ENCODE measurements at places on chromosomes 5 and 9.

DNA sequence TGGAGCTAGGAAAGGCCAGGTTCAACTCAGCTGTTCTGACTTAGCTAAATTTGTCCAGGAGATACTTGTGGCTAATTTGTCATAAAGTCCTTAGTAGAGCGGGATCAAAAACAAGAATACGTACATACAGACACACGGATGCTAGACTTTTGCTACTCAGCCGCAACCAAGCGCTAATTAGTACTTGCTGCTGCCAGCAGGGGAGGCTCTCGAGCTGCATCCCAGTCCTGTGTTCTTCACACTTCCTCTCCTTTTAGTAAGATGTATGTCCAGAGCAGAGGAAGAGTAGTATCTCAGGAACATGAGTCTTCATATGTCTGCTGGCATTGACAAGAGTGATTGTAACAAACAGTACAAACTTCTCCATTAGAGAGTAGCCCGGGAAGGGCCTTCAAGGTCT lies 58.3 kb downstream of the CYFIP2 start:
- DNase-seq = no peak

DNA sequence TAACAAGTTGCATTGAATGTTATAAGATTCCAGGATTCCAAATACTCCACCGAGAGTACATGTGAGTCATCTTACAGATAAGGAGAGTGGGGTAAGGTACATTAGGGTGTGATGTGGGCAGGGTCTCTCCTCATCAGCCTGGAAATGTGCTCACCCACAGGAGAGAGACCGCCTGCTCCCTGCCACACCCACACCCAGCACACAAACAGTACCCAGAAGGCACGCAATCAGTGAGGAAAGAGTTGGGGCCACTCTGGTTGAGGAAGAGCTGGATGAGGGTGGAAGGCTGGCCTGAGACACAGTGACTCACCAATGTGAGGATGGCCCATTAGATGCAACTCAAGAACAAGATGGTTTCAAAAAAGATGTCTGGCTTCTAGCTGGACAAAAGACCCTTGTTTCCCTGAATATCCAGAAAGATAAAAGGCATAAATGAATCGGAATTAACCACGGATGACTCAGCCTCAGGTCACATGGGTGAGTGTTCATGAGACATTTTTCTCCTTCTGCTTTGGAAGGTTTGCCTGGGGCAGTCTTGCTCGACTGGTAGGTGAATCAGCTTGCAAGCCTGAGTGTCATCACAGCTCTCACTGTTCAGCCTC lies 51.1 kb upstream of the LHFPL2 start:
- DNase-seq = peak; percentile 92

DNA sequence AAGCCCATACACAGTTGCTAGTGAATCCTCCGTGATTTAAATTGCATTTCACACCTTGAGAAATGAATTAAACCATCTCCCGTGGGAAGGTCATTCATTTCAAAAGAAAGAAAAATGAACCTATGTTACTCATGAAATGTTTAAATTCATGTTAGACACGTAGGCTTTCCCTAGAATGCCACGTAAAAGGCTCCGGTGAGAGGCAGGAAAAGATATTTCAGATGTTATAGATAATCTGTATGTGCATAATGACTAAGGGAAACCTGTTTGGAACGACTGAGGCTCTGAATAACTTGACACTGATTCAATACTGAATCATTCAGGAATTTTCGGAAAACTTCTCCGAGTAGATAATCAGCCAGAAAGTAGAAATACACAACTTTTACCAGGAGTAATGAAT lies 134.3 kb upstream of the ICE1 start:
- DNase-seq = peak; percentile 78

DNA sequence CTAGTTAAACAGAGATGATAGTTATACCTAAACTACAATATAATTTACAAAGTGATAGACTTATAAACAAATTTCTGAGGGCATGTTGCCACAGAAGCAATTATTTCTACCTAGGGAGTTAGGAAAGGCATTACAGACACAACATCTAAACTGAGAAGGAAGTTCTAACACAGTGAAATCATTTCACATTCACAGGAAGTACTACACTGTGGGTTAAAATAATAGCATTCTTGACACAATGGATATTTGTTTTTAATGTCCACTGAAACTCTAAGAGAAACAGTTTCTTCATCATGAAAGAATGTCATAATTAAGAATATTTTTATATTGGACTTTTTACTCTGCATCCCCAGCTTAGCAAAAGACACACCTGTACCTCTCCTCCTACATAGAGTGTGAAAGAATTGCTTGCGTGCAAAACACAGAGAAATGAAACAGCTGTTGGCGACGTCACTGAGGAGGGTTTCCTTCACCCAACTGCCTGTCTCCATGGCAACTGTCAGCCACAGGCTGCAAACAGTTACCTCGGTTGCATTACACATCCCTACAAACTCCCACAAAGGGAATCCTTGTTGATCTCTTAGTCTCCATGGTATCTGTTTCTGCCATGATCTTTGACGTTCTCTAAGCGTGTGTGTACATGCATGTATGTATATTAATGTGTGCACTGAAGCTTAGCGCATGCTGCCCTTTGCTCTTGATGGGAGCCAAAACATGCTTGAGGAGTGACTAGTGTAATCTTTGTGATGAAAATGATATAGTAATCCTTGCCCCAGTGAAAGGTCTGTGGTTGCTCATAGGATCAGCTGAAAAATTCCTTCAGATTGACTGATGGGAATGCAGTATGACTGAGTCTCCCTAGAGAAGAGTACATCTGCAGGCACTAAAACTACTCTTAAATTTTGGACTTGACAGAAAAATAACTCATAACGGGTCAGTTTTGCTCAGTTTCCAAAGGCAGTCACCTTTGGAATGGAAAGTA lies 168.5 kb downstream of the ACTL7B start:
- peak; percentile 93 for DNase-seq

DNA sequence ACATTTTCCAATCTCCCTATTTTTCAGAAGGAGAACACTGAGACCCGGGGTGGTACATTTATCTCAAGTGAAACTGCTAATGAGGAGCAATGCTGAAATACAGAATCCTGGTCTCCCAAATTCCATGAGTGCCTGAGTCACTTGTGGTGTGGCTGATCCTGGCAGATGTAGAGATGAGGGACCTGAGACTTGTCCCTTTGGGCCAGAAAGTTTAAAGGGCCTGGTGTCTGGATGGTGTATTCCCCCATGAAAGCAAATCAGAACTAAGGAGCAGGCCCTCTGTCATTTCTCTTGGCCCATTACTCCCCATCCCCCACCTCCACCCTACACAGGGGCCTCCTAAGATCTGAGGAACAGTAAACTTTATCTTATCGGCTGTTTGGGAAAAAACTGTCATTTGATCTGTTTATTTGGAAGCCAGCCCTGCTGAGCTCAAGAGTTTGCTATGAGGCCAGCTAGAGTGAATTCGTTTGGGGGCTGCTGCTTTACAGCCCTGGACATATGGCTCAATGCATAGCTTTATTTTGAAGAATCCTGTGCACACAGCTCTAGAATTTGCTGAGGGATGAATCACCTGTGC lies 140.3 kb downstream of the LHFPL2 start:
- DNase-seq = peak; percentile 68

- peak; percentile 40 for DNase-seq
These were observed 21.2 kb upstream of the PFDN1 start for GRCh38 chr5:140324041-140324600.

- DNase-seq = no peak
These were observed 390.0 kb downstream of the PLK2 start for GRCh38 chr5:58069846-58070245.

GRCh38 chr9:110537841-110538646 lies 41.5 kb downstream of the SVEP1 start:
- DNase-seq = peak; percentile 86
